ENCODE measurements at places on chromosomes 7 and 10. TPM values are rescaled to one million over a fixed set of nuclear protein-coding genes. Genes with fewer than 3 reads are reported as not detected.

LZTS2 gene
- 70.9 TPM for polyA plus RNA-seq

NAT16 gene
- not detected for polyA plus RNA-seq

GRCh38 chr10:35130663-35131062 lies 4.0 kb downstream of the CREM start:
- H3K27me3 ChIP-seq, result no peaks in the 10 kb centered on the region
- no peaks in the 10 kb centered on the region for H3K36me3 ChIP-seq
- H3K4me3 ChIP-seq, result no peak overlapping the region
- no peak for DNase-seq
- H3K27ac ChIP-seq, result no peak overlapping the region

- no peak overlapping the region for H3K27ac ChIP-seq
- H3K36me3 ChIP-seq, result peaks cover 64% of the 10 kb centered on the region
- H3K4me1 ChIP-seq, result no peaks in the 10 kb centered on the region
- no peak for DNase-seq
- no peak overlapping the region for H3K4me3 ChIP-seq
Measured at GRCh38 chr10:133405272-133405671, 11.3 kb downstream of the MTG1 start.

- H3K27me3 ChIP-seq, result no peaks in the 10 kb centered on the region
- no peaks in the 10 kb centered on the region for H3K36me3 ChIP-seq
- DNase-seq, result no peak
- H3K27ac ChIP-seq, result no peak overlapping the region
- no peak overlapping the region for H3K4me3 ChIP-seq
Measured at GRCh38 chr7:102897211-102897631, 15.6 kb upstream of the LRRC17 start.

DNA sequence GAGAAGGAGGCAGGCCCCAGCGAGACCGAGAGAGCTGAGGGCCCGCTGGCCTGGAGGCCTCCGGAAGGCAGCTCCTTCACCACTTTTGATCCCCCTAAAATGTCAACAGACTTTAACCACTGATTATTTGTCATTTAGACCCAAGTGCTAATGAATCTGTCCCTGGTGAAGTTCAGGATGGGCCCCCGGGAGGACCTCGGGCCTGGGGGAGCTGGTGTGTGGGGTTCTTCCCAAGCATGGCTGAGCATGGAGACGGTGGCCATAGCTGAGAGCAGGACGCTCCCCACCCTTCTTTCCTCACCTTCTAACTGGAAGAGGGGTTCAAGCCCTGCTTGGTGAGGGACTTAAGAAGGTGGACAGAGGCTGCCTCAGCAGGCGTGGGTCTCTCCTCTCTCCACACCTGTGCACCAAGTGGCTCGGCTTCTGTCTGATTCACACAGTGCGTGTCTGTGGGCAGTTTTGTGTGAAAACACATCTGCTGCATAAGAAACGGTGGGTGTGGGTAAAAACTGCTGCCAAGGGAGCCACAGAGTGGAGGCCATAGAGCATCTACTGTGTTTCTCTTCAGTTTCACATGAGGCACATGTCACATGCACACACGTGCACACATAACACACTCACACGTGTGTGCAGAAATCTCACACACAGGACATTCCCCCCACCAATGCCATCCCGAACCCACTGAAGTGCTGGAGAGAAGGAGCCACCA lies 53.5 kb upstream of the VIPR2 start:
- H3K36me3 ChIP-seq, result no peaks in the 10 kb centered on the region
- DNase-seq, result no peak
- H3K4me1 ChIP-seq, result peaks cover 8% of the 10 kb centered on the region
- no peak overlapping the region for H3K4me3 ChIP-seq
- no peaks in the 10 kb centered on the region for H3K27me3 ChIP-seq

GRCh38 chr7:70527520-70528115 lies 604.3 kb upstream of the GALNT17 start:
- no peak overlapping the region for H3K4me3 ChIP-seq
- no peak for DNase-seq
- H3K4me1 ChIP-seq, result peaks cover 4% of the 10 kb centered on the region
- no peaks in the 10 kb centered on the region for H3K36me3 ChIP-seq
- H3K27ac ChIP-seq, result no peak overlapping the region

DNA sequence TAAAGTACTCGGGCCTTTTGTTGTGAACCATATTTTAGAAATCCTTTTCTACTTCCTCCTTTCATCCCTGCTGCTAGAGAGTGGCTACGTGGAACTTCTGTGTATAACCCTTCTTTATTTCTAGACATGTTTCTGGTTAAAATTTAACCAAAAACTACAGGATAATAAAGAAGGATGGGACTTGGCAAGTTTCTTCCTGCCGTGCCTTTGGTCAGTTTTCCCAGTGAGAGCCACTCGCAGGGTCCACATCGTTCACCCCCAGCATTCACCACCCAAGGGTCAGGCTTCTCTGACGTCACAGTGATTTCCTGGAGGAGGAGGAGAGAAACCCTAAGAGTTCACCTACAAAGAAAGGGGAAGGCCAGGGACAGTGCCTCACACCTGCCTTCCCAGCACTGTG lies 45.4 kb downstream of the NKX6-2 start:
- H3K4me3 ChIP-seq, result no peak overlapping the region
- H3K27me3 ChIP-seq, result no peaks in the 10 kb centered on the region
- peaks cover 17% of the 10 kb centered on the region for H3K36me3 ChIP-seq
- no peak for DNase-seq
- H3K4me1 ChIP-seq, result peaks cover 30% of the 10 kb centered on the region
- H3K27ac ChIP-seq, result no peak overlapping the region

DNA sequence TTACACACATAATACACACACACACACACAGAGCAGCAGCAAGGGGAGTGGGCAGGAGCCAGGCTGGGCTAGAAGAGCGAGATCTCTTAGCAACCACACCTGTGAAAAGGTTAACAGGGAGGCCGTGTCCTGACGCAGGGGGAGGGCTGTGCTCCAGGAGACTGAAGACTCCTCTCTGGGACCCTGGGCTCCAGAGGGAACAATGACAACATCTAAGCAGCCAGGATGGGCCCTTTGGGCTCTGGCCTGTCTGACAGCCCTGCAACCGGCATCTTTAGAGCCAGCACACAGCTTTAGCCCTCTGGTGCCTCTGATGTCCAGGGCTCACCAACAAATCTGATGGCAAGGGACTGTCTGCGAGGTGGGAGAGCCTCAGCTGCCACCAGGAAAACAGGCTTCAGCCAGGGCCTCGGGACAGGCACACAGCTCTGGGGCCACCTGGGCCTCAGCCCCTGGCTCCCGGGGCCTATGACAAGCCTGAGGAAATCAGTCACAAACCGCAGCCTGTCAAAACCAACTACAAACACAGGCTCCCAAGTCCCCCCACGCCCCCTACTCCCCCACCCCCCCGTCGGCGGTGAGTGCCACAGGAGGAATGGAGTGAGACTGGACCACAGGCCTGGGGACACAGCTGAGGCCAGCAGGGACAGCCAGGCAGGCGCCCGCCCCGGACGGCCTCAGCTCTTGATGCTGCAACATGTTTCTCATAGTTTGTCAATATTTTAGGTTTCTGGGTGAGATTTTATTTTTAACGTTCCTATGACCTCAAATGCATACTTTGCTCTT lies 102.8 kb downstream of the TNS3 start:
- H3K4me3 ChIP-seq, result no peak overlapping the region
- no peak for DNase-seq
- peaks cover 3% of the 10 kb centered on the region for H3K36me3 ChIP-seq
- no peak overlapping the region for H3K27ac ChIP-seq

FAM25G gene
- not detected for polyA plus RNA-seq

CDH23 gene
- polyA plus RNA-seq, result 3.4 TPM

WIPF3 gene
- polyA plus RNA-seq, result 11.1 TPM

AHR gene
- 16.4 TPM for polyA plus RNA-seq

- no peak for DNase-seq
- H3K27ac ChIP-seq, result no peak overlapping the region
- H3K27me3 ChIP-seq, result no peaks in the 10 kb centered on the region
- H3K4me3 ChIP-seq, result no peak overlapping the region
- peaks cover 3% of the 10 kb centered on the region for H3K36me3 ChIP-seq
Measured at GRCh38 chr10:94607111-94607510, 61.5 kb downstream of the HELLS start.

KAZALD1 gene
- polyA plus RNA-seq, result 37.7 TPM

- peaks cover 28% of the 10 kb centered on the region for H3K4me1 ChIP-seq
- H3K36me3 ChIP-seq, result peaks cover 8% of the 10 kb centered on the region
- peak overlapping the region; percentile 83 for H3K27ac ChIP-seq
- H3K27me3 ChIP-seq, result no peaks in the 10 kb centered on the region
Measured at GRCh38 chr10:35208536-35208935, 81.9 kb downstream of the CREM start.

DNA sequence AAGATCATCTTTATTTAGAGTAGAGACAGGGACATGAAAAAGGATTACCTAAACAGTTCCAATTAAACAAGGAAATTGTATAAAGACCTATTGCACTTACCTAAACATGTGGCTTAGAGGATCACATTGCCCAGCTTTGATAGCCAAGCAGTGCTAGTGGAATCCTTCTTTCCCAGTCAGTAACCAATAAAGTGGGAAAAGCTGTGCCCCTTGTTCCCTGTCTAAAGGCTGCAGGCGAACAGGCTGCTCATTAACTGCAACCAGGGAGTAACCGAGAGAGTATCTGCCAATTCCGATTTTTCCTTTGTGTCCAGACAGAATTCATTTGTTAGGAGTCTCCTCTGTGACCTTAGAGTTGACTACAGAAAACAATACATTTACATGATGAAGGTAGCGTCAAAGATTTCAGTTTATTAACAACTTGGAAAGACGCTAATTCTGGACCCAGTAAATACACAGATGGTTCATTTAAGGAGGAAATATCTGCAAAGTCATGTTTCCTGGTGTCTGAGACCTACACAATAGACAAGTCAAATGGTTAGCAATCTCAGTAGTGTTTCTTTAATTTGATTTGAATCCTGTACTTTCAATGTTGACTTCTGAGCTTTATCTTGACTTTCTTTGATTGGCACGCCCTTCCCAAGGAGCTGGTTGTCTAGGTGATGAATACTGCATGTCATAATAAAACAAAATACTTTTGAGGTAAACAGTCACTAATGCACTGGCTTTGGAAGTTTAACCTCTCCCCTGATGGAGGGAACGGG lies 57.3 kb upstream of the MET start:
- H3K4me3 ChIP-seq, result no peak overlapping the region
- no peak overlapping the region for H3K27ac ChIP-seq
- H3K27me3 ChIP-seq, result no peaks in the 10 kb centered on the region
- DNase-seq, result no peak
- no peaks in the 10 kb centered on the region for H3K36me3 ChIP-seq

NXPH1 gene
- not detected for polyA plus RNA-seq

- no peak overlapping the region for H3K27ac ChIP-seq
- H3K4me1 ChIP-seq, result no peaks in the 10 kb centered on the region
- DNase-seq, result no peak
- H3K27me3 ChIP-seq, result no peaks in the 10 kb centered on the region
- no peaks in the 10 kb centered on the region for H3K36me3 ChIP-seq
Measured at GRCh38 chr7:14196555-14196954, 207.1 kb upstream of the ETV1 start.

ALKBH4 gene
- polyA plus RNA-seq, result 10.5 TPM

- H3K36me3 ChIP-seq, result peaks cover 19% of the 10 kb centered on the region
- H3K4me3 ChIP-seq, result no peak overlapping the region
- H3K4me1 ChIP-seq, result peaks cover 17% of the 10 kb centered on the region
- H3K27ac ChIP-seq, result no peak overlapping the region
- peak; percentile 34 for DNase-seq
Measured at GRCh38 chr7:28808796-28809533, 149.2 kb downstream of the TRIL start.

Measured in muscle of leg (tissue), 16 donors.